Upper lobe of left lung (tissue), 6 donors: ENCODE measurements at places on chromosomes 2 and 18. TPM values are rescaled to one million over a fixed set of nuclear protein-coding genes. Genes with fewer than 3 reads are reported as not detected.

- no peaks in the 10 kb centered on the region for H3K4me1 ChIP-seq
- no peaks in the 10 kb centered on the region for H3K36me3 ChIP-seq
- no peak overlapping the region for H3K27ac ChIP-seq
- DNase-seq = no peak
Measured at GRCh38 chr2:161115605-161116380, 44.4 kb upstream of the TANK start.

- no peak for DNase-seq
- H3K27me3 ChIP-seq = no peaks in the 10 kb centered on the region
- H3K4me3 ChIP-seq = no peak overlapping the region
- H3K27ac ChIP-seq = no peak overlapping the region
Measured at GRCh38 chr2:189086250-189086649, 93.3 kb downstream of the COL5A2 start.

KIF3C gene
- 2.5 TPM for total RNA-seq

GRCh38 chr2:181973171-181973783, 12.4 kb upstream of the PPP1R1C start:
- H3K27ac ChIP-seq = no peak overlapping the region
- DNase-seq = no peak
- no peaks in the 10 kb centered on the region for H3K36me3 ChIP-seq

RGPD3 gene
- total RNA-seq = 2.1 TPM

LYPD6 gene
- 0.33 TPM for total RNA-seq

DNA sequence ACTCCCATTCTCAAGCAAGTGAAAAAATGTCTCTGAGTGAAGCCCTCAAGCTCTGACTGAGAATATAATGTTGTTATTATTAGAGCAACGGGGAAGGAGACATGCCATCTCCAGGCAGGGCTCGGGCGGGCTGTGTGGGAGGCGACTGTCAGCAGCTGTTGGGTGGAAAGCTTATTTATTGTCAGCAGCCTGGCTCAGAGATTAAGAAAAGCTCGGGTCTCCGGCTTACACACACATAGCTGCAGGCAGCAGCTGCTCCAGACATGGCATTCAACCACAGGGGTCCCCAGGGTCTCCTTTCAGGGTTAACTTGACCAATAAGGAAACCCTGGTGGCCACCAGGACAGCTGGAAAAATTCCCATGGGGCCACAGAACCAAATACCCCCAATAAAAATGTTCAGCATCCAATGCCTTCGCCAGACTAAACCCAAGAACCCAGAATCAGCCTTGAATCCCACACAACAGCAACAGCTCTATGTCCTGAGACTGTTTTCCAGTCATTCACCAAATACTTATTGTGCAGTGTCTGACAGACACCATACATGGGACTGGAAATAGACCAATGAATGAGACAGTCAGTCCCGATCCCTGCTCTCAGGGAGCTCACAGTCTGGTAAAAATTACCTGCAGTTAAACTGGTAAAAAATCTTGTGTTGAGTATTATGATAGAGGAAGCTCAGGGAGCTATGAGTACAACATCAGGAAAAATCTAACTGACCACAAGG, 70.5 kb upstream of the RTN4 start:
- H3K4me3 ChIP-seq = no peak overlapping the region
- H3K36me3 ChIP-seq = no peaks in the 10 kb centered on the region
- no peaks in the 10 kb centered on the region for H3K27me3 ChIP-seq
- H3K4me1 ChIP-seq = peaks cover 21% of the 10 kb centered on the region

- no peak for DNase-seq
- H3K27me3 ChIP-seq = no peaks in the 10 kb centered on the region
- H3K4me3 ChIP-seq = no peak overlapping the region
Measured at GRCh38 chr2:25430556-25430955, 88.8 kb upstream of the DNMT3A start.

BOK gene
- total RNA-seq = 74.9 TPM
